Small intestine (tissue), 16 donors: ENCODE measurements at places on chromosomes 16 and 17. TPM values are rescaled to one million over a fixed set of nuclear protein-coding genes. Genes with fewer than 3 reads are reported as not detected.

SPAG9 gene
- polyA plus RNA-seq = 14.1 TPM

ZSCAN10 gene
- polyA plus RNA-seq = 0.03 TPM

NDEL1 gene
- polyA plus RNA-seq = 24.7 TPM

GRCh38 chr17:21215935-21216334, 2.0 kb upstream of the TMEM11 start:
- H3K27ac ChIP-seq = no peak overlapping the region
- H3K4me3 ChIP-seq = no peak overlapping the region
- H3K4me1 ChIP-seq = peaks cover 3% of the 10 kb centered on the region
- no peaks in the 10 kb centered on the region for H3K27me3 ChIP-seq
- H3K36me3 ChIP-seq = no peaks in the 10 kb centered on the region
- DNase-seq = no peak

GRCh38 chr17:49567104-49567521, 8.6 kb upstream of the NXPH3 start:
- no peak overlapping the region for H3K27ac ChIP-seq
- H3K4me1 ChIP-seq = no peaks in the 10 kb centered on the region
- H3K27me3 ChIP-seq = peaks cover 2% of the 10 kb centered on the region

DNA sequence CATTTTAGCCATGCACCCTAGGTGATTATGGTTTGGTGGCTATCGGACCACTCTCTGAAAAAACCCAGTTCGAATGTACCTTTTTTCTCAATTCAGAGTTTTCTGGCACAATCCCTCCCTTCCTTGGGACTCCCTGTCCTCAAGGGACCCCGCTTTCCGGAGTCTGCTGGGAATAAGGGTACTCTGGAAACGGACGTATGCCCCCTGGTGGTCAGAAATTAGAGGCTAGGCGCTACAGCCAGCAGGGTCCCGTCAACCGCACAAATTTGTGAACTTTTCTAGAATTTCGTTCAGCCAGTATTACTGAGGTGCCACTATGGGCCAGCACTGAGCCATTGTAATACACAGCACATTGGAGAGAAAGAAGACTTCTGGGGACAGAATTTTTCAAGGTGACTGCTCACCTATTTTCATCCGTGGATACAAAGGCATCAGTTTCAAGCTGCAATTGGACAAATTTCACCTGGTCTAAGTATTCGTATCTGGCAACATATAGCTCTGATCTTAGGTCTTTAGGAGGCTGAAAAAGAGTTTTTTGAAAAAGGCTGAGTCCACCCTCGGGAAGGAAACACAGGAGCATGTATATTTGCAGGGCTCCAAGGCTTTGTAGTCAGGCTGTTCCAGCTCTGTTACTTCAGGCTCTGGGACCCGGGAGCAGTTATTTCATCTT, 27.1 kb upstream of the CRYBA1 start:
- H3K36me3 ChIP-seq = no peaks in the 10 kb centered on the region
- no peaks in the 10 kb centered on the region for H3K27me3 ChIP-seq
- H3K4me1 ChIP-seq = no peaks in the 10 kb centered on the region

DNA sequence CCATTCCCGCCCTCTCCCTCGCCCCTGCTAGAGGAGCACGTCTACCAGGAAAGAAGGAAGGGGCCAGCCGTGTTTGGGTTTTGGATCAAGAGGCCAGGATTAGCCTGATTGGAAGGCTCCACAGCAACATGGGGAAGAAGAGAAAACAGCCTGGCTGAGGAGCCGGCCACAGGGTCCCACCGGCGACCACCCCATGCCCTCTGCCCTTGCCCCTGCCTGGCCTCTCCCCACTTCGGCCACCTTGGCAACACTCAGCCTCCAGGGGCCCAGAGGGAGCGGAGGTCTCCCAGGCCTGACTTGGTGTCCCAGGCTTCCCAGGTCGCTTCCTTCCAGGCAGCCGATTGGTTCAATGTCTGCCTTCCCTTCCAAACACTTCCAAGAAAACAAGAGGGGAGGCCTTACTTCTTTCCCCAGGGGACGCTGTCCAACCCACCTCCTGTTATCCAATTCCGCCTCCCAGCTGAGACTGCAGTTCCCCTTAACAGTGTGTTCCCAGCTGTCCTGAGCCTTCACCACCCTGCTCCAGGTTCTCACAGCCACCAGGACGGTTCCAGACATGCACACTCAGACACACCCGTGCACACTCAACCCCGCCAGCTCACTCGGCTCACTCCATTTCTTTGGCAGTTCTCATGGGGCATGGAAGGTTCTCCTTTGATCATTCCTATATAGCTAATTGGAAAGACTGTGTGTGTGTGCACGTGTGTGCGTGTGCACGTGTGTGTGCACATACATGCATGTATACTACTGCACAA, 65.4 kb downstream of the RBFOX3 start:
- no peak for DNase-seq
- no peaks in the 10 kb centered on the region for H3K36me3 ChIP-seq
- no peak overlapping the region for H3K4me3 ChIP-seq
- H3K4me1 ChIP-seq = no peaks in the 10 kb centered on the region

DNA sequence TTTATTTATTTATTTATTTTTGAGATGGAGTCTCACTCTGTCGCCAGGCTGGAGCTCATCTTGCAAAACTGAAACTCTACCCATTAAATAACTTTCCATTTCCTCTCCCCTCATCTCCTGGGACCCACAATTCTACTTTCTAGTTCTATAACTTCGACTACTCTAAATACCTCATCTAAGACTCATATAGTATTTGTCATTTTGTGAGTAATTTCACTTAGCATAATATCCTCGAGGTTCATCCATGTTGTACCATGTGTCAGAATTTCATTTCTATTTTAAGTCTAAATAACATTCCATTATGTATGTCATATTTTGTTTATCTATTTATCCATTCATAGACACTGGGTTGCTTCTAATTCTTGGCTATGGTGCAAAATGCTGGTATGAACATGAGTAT, 5.1 kb upstream of the NT5M start:
- H3K4me1 ChIP-seq = no peaks in the 10 kb centered on the region
- no peaks in the 10 kb centered on the region for H3K36me3 ChIP-seq
- H3K4me3 ChIP-seq = no peak overlapping the region
- H3K27me3 ChIP-seq = no peaks in the 10 kb centered on the region

DNA sequence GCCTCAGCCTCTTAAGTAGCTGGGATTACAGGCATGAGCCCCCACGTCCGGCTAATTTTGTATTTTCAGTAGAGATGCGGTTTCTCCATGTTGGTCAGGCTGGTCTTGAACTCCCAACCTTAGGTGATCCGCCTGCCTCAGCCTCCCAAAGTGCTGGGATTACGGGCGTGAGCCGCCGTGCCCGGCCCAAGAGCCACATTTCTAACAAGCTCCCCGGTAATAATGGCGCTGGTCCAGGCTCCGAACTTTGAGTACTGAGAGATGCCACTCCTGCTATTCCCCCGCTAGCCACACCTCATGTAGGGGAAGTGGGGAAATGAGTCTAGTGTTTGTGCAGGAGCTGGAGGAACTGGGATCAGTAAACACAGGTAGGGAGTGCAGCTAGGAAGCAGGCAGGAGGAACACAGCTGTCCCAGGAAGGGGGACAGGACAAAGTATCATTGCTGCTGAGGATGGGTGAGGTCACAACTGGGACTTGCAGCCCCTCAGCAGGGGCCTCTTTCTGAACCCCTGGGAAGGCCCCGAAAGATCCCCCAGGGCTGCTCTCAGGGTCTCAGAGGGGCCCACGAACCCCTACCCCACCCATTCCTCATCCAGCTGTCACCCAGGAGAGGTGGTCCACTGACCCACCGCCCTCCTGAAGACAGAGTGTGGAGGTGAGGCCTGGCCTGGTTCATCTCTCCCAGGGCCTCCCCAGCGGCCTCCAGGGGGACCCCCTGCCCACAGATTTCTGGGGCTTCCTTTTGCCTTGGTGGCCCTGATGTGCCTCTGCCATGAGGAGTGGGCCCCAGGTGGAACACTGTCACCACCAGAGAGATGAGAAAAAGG, 3.7 kb upstream of the KREMEN2 start:
- no peaks in the 10 kb centered on the region for H3K4me1 ChIP-seq
- H3K27me3 ChIP-seq = peaks cover 13% of the 10 kb centered on the region
- DNase-seq = no peak
- H3K36me3 ChIP-seq = no peaks in the 10 kb centered on the region

DNA sequence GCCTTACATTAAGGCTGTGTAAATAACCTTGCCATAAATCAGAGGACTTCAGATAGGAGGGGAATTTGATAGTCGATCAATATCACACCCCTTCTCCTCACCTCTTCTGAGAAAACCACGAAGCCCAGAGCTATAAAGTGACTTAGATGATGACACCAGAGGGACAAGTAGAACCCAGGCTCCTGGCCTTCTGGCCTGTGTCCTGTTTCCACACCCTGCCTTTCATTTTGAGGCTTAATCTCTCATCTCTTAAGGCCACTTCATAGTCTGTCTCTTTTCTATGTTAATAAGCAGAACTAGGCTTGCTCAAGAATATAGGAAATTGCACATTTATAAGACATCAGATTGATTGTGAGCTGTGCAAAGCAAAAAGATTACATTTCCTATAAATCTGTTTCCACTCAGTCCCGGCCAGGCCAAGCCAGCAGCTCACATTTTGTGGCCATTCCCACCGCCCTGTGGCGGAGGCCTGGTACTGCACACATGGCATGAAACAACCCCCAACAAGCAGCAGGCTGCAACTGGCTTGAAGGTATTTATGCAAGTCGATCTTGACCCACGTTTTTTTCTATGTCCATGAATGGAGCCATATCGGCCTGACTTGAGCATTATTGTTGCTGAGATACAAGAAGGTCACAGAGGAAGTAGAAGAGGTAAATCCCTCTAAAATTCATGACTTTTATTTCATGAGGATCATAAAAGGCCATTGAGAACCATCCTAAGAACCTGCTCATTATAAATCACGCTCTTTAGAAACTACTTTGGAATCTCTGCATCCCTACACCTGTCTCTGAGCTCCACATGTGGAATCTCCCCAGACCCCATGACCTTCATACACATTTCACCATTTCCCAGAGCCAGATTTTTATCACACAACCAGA, 93.7 kb downstream of the PMP22 start:
- H3K4me1 ChIP-seq = no peaks in the 10 kb centered on the region
- H3K27me3 ChIP-seq = peaks cover 2% of the 10 kb centered on the region
- DNase-seq = peak; percentile 47
- H3K27ac ChIP-seq = no peak overlapping the region
- no peaks in the 10 kb centered on the region for H3K36me3 ChIP-seq
- no peak overlapping the region for H3K4me3 ChIP-seq

DNA sequence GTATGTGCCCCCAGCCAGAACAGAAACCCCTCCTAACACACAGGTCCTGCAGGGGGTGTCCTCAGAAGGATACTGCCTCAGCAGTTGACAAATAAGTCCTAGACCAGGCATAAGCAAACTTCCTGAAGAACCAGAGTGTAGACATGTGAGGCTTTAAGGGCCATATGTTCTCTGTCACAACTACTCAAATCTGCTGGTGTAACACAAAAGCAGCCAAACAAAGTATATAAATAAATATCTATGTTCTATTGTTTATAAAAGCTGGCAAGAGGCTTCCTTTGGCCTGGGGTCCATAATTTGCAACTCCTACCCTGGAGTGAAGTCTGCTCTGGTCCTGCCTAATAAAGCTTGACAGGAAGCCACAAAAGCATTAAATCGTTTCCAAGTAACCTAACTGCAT, 9.9 kb downstream of the FAM83G start:
- H3K27ac ChIP-seq = peak overlapping the region; percentile 58
- H3K4me3 ChIP-seq = no peak overlapping the region
- no peaks in the 10 kb centered on the region for H3K27me3 ChIP-seq
